ENCODE measurements at places on chromosomes 16 and 17.

DNA sequence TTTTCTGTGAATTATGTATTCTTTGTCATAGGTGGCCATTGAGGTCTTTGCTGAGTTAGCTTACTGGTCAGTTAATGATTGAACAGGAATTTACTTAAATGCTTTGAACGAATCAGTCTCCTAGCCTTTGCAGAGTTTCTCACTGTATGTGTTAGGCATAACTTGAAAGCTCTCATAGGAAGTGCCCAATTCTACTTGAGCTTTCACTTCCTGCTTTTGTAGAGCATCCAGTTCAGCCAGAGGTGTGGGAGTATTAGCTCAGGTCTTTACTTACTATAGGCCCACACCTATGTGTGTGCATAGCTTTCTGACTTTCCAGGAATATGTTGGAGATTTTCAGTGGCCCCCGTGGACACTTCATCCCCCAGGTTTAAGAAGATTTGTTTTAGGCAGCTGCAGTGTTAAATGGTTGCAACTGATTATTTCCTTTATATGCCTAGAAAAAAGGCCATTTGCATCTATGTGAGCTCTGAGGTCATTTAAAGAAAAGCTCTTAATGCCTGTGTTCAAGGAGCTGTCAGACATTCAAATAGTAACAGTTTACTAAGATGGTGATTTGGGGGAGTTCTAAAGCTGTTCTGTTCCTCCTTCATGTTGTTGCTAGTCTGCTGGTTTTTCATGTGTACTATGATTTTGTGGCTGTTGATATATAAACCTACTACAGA is 62.3 kb downstream of the PHKB start:
- DNase-seq: no peak

DNA sequence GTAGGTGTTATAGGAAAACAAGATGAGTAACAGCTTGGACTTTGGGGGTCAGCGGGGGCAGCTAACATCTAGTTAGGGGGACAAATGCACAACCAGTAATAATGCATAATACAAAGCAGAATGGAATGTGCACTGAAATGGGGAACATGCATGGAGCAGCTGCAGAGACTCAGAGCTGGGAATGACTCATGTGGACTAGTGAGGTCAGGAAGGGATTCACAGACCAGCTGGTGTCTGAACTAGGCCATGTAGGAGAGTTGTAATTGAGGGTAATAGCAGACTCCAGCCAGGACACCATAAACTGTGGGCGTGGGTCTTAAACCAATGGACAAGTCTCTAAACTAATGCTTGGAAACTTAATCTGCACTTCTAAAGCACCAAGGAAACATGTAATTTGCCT is 176.8 kb upstream of the ASIC2 start:
- DNase-seq: no peak

- DNase-seq: no peak
These were observed 8.8 kb upstream of the NR1D1 start for GRCh38 chr17:40108970-40109824.

DNA sequence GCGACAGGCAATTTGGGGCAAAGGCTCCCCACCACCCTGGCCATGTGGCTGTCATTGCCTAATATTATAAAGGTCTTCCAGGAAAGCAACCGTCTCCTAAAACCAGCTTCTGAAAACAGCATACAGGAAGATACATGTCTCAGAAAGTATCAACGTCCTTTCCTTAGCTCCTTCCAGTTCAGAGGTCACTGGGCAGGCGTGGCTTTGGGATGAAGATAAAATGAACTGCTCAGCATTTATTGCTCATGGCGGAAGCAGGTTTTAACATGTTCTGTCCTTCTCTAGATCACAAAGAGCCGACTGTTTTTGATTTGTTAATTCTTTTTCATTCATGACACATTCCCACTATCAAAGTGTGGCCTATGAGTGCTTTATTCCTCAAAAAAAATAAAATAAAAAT is 8.0 kb downstream of the CFAP20 start:
- no peak for DNase-seq

DNA sequence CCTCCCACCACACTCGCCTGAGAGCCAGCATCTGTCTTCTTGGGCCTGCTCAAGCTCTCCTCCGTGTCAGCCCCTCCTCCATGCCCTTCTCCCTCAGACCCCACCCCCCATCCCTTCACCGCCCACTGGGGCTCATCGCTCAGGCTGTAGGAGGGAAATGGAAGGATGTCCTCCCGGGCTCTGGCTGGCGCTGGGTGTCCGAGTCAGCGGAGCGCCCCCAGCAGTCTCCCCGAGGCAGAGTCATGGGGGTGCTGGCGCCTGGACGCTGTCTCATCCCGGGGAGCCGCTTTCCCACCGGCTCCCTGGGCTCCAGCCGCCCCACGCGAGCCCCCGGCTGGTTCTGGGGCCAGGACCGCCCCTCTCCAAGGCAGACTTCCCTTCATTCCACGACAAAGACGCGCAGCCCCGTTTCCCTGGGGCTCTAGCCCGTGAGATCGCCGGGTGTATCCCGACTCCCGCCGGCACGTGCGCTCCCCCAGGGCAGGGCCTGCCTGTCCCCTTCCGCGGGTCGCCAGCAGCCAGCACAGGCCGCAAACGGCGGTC is 428 bp upstream of the ANTKMT start:
- DNase-seq: peak; percentile 79

DNA sequence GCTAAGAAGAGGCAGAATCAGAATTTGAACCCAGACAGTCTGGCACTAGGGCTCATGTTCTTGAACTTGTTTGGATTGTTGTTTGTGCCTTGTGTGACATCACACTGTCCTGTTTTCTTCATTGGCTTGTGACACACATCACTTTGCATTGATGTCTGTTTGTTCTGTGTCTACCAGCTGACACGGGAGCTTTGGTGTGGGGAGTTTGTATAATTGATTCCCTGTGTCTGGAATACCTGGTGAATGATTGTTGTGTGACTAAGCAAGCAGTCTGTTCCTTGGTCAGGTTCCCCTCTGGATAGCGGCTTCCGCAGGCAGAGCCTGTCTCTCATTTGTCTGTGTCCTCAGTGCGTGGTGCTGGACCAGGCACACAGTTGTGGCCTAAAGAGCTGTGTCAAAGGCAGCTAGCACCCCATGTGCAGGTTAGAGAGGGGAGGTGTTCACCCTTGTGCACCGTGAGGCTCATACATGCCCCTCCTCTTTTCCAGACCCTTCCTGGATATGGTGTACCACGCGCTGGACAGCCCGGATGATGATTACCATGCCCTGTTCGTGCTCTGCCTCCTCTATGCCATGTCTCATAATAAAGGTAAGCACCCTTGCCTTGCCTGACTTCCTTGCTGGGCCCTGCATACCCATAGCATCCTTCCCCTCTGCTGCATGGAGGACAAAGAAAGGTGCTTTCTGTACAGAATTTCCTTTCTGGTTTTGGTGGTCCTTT is 80.1 kb downstream of the CLEC16A start:
- no peak for DNase-seq

- no peak for DNase-seq
These were observed 13.6 kb downstream of the HSD11B2 start for GRCh38 chr16:67444259-67445125.

GRCh38 chr17:30296499-30297080 is 4.8 kb upstream of the BLMH start:
- DNase-seq: no peak

DNA sequence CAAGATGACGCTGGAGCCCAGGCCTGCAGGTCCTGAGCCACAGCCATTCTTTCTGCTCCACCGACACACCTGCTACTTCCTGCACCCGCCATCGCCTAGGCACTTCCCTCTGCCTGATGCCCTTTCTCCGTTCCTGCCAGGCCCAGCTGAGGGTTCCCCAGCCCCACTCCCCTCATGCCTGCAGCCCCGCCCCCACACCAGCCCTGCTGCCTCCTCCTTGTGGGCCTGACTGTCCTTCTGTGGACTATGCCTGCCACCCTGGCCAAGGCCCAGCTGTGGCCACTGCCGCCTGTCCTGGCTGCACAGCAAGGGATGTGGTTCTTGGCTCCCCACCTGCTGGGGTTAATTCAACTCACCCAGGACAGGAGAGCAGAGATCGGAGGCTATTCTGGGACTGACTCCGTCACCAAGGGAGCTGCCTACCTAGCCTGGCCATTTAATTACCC is 7.5 kb downstream of the NATD1 start:
- no peak for DNase-seq

- no peak for DNase-seq
These were observed 13.1 kb downstream of the FBXO39 start for GRCh38 chr17:6789146-6789545.

DNA sequence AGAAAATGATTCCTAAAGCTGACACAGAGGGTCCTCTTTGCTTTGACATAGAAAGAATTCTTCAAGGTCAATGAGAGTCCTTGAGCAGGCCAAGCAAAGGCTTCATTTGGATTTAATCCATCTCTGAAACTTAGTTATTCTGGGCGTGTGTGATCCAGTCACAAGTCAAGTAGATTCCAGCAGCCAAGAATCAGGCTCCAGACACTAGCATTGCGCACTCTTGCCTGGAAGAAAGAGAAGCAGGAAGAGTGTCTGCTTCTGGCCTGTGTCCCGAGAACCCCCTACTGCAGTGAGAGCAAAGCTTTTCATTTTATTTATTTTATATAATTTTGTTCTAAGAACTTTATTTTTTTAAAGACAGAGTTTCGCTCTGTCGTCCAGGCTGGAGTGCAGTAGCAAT is 88.2 kb upstream of the CACNG5 start:
- no peak for DNase-seq

DNA sequence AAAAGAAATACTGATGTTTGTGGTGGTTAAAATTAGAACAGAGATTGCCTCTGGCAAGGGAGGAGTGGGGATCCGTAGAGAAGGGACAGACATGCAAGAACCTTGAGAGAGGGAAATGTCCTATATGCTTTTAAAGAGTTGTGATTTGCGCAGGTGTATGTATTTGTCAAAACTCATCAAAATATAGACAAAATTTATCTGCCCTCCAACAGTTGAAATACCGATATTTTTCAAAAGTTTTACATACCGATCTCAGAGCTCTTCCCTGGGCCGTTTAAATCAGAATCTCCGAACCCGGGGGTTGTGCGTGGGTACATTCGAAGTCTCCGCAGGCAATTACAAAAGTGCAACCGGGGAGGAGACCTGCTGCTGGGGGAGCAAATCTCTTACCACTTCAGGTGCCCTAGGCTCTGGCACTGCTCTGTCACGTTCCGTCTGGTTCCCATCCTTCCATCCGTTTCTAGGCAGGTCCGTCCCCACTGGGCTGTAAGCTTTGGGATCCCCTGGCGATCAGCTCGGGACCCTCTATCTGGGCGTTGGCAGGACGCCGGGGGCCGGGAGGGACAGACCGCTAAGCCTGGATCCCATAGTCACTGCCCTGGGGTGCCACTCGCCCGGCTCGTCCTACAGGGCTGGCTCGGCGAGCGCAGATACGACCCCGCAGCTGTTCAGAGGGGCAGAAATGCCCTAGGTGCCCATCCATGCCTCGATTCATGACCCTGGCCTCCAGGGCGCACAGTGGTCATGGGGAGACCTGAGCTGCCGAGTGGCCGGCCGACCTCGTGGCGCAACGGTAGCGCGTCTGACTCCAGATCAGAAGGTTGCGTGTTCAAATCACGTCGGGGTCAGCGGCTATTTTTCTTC is 4.2 kb downstream of the BORCS6 start:
- peak; percentile 68 for DNase-seq

DNA sequence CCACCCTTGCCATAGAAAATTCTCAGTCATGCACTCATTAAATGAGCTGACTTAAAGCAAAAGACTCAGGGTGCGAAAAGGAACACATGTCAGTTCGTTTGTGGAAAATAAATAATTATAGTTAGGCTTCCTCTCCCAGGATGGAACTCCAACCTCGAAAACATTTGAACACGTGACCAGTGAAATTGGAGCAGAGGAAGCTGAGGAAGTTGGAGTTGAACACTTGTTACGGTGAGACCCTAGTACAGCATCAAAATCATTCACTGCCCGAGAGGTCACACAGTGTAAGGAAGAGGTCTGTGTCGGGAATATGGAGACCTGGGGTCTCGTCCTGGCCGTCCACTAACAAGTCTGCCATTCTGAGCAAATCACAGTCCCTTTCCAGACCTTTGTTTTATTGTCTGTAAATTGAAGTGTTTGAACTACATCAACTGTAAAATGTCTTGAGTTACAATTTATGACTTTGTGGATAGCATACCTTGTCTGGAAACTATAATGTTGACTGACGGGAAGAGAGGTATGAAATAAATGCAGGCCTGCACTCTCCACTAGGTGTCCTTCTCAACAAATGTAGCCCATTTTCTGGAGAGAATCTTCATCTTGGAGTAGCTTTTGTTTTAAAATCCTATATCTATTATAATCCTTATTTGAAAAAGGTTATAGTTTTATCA is 7.7 kb downstream of the PSMD7 start:
- no peak for DNase-seq

- no peak for DNase-seq
These were observed 233.4 kb downstream of the FTO start for GRCh38 chr16:53937161-53937880.

DNA sequence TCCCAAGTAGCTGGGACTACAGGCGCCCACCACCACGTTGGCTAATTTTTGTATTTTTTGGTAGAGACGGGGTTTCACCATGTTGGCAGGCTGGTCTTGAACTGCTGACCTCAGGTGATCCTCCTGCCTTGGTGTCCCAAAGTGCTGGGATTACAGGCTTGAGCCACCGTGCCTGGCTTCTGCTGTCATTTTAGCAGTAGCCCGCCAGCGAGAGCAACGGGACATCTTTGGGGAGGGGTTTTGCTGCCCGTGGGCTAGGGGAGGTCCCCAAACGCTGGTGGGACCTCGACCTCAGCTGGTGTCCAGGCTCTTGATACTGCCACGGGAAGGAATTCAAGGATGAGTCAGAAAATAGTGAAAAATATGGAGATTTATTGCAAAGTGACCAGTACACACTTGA is 108.1 kb upstream of the CACNG5 start:
- DNase-seq: no peak

DNA sequence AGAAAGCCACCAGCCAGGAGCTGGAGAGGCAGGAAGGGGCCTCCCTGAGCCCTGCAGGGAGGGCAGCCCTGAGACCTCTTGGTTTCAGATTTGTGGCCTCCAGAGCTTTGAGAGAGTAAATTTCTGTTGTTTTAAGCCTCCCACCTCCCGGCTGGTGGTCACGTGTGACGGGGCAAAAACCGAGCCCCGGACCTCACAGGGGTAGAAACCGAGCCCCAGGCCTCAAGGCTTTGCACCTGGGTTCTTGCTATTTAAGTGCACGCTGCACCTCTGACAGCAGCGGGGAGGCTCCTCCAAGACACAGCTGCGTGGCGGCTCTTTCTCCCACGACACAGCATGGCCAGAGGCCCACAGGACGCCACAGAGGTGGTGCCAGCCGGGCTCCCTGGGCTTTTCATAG is 17.4 kb upstream of the ZC3H18 start:
- DNase-seq: no peak

- DNase-seq: no peak
These were observed 19.2 kb downstream of the ARHGAP27 start for GRCh38 chr17:45413498-45413923.

DNA sequence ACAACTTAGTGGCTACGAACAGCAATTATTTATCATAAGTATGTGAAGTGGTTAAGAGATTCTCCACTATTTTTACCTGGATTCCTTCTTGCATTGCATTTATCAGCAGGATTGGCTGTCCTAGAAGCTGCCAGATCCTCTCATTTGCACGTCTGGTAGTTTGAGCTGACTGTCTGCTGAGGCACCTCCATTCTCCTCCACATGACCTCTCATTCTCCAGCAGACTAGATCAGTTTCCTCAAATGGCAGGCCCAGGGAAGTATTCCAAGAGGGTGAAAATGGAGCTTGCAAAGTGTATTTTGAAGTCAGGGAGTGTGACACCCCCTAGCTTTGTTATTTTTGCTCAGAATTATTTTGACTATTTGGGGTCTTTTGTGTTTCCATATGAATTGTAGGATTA is 870.1 kb downstream of the CDH11 start:
- DNase-seq: no peak
